ENCODE measurements at places on chromosomes 3 and 15.

DNA sequence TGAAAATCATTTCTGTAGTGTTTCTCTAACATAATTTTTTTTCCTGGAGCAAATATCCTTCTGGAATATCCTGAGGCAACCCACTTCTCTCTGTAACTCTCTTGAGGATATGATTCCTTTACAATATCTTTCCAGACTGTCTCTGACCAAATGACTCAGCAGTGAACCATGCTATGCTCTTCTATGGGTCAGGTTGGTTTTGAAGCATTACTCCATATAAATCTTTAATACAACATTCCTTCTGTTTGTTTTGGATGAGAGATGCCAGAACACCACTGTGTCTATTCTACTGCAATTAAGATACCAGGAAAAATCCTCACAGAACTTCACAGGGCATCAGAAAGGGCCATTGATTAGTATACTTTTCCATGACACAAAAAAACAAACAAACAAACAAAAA is 626.4 kb upstream of the ZNF385D start:
- DNase-seq = no peak

DNA sequence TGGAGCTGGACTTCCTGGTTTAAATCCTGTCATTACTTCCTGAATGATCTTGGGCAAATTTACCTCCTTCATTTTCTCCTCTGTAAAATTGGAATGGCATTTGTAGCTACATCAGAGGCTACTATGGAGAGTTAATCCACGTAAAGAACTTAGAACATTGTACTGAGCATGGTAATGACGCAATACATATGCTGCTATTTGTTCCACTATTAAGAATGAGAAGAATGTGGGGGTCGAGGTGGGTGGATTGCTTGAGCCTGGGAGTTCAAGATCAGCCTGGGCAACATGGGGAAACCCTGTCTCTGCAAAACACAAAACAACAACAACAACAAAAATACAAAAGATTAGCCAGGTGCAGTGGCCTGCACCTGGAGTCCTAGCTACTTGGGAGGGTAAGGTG is 250.6 kb downstream of the RYR3 start:
- DNase-seq = no peak

GRCh38 chr3:107085261-107085660 is 292.0 kb upstream of the CCDC54 start:
- DNase-seq = no peak

DNA sequence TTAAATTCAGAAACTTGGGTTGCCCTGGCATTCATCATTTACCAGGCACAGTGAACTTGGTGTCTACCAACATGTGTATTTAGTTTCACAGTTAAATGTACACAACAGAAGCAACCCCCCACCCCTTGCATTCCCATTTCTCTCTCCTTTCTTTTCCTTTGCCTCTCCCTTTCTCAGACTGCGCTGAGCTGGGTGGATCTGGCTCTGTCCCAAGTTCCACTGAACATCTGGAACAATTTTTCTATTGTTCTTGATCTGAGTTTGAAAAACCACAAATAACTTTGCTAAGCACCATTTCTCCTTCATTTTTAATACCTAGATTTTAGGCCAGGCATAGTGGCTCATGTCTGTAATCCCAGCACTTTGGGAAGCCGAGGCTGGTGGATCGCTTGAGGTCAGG is 242.2 kb downstream of the ABHD5 start:
- no peak for DNase-seq

DNA sequence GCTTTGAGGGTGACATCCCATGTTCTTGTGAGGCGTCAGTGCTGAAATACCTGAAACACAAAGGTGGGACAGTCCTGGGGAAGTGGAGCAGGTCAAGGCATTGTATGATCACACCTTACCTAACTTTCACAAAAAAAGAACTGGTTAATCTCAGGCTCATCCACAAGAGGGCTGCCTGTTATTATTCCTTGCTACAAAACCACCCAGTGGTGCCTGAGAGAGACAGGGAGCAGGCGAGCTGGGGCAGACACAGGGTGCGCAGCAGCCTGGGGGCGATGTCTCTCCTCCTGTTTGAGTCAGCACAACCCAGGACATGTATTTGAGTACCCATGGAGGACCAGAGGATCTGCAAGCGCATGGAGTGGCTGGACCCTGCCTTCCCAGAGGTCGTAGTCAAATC is 316.8 kb upstream of the ATP10A start:
- DNase-seq = peak; percentile 63

DNA sequence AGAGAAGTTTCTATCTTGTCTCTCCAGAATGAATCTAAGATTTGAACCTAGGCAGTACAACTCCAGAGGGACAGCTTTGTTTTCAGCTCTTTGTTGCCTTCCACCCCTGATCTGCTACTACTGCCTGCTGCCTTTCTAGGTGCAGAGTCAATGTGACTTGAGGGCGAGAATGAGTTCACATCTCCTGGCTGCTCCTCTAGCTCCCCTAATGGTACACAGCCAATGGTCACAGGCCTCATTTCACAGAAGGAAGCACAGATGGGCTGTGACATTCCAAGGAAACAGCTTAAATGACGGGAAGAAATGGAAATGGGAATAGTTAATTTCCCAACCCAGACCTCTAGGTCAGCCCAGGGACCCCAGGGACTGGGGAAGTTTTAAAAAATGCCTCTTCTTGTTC is 32.4 kb downstream of the FAM43A start:
- DNase-seq = no peak

All from iPS DF 6.9 (cell line).